HS-5 (cell line): ENCODE measurements at places on chromosomes 6 and 20.

DNA sequence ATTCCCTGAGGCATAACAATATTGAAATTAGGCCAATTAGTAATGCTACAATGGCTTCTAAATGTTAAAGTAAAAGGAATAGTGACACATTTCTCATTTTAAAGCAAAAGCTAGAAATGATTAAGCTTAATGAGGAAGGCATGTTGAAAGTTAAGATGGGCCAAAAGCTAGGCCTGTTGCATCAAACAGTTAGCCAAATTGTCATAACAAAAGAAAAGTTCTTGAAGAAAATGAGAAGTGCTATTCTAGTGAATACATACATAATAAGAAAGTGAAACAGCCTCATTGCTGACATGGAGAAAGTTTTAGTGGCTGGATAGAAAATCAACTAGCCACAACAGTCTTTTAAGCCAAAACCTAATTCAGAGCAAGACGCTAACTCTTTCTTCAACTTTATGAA lies 12.9 kb downstream of the OR2A4 start:
- no peak for DNase-seq

- no peak for DNase-seq
Observed at GRCh38 chr6:152310371-152310954, 326.7 kb downstream of the SYNE1 start.

DNA sequence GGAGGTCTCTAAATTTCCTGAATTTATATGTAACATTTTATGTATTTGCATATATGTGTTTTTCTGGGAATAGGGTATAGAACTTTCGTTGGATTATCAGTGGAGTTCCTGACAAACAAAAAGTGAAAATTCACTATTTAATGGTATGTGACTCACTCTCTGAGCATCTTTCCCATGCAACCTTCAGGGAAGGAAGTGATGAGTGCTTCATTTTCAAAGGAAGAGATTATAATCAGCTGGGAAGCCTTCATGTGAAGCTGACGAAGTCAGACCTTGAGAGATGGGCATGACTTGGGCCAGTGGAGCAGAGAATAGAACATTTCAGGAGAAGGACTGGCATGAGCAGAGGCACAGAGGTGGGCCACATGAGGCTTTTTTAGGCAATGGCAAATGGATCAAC lies 72.7 kb downstream of the FAXC start:
- DNase-seq, result peak; percentile 32

GRCh38 chr6:4661391-4661790 lies 114.8 kb upstream of the CDYL start:
- no peak for DNase-seq

DNA sequence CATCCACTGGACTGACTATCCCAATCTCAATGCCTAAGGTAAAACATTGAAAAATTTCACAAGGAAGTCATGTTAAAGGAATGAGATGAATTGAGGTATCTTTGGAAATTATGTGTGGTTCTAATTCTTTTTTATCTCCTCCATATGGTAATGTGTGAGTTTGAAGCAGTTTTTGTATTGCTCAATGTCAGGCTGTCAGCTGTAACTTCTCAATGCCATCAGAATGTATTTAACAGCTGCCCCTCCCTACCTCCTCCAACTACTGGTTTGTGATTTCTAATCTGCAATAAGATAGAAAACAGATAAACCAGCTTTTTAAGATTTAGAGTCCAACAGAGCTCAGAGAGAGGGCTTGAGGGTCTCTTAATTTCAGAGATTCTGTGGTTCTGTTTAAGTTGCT lies 1005.8 kb upstream of the ADGRB3 start:
- DNase-seq, result peak; percentile 56
